ENCODE measurements at places on chromosomes 3 and 15.
A peak's percentile ranks its signal among the peaks of the same experiment; 100 is the strongest.

- no peak for DNase-seq
Measured at GRCh38 chr3:86991482-86991815, 500 bp upstream of the VGLL3 start.

DNA sequence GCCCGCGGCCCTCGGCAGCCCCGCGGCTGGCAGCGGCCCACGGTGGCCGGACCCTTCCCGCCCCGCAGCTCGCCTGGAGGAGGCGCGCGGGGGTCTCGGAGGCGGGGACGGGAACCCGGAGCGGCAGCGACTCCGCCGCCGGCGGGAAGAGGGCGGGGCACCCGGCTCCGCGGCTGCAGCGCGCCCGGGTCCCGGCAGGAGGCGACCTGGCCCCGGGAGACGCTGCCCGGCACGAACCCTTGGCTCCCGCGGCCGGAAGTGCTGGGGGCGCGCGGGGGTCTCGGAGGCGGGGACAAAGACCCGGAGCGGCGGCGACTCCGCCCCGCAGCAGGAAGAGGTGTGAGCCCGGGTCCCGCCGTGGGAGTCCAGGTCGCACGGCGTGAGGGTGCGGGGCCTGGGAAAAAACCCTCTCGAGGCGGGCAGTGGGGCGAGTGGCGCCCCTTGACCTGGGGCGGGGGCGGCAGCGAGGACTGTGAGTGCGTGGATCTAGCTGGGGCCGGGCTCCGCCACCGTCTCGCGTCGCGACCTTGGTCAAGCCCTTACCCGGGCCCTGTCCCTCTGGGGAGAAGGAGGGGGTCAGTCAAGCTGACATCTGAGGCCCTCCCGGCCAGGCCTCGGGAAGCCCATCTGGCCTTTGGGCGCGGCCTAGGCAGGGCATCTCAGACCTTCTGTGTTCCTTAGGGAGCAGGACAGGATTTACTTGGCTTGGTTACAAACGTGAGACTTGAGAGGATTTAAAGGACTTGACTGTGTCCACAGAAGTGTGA is at the start of gene CIB2:
CIB2 (minus strand) TSS at position 151 of the 767 bp plus-strand sequence. CDS start 230 bp downstream, outside the sequence.
- peak; percentile 85 for DNase-seq

DNA sequence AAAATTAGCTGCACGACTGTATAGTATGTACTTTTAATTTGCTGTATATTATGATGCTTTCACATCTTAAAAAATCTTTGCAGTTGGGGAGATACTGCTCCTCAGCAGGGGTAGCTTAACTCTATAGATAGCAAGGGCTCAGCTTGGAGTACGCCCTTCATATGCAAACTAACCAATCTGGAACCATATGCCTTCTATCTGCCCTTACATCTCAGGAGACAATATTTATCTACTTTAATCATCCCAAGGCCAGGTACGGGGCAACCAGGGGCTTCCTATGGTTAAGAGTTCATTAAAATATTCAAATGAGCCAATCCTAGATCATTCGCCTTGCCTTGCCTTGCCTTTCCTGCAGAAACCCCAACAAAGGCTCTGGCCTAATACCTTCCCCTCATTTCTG is 204.1 kb upstream of the ZBTB20 start:
- no peak for DNase-seq

DNA sequence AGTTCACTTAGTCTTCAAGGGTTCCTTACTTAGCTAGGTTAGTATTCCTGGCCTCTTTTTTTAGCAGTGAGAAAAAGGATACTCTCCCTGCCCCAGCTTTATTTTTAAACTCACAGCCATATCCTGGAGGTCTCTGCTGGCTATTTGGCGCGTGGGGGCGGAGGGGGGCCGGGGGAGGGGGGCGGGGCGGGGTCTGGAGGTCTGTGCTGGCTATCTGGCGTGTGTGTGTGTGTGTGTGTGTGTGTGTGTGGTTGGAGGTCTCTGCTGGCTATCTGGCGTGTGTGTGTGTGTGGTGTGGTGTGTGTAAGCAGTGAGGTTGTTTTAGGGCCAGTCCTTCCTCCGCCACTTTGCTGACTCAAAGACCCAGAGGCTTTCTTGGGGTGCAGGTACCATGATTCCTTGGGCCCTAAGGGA is 579 bp upstream of the PLAAT1 start:
- DNase-seq = no peak

DNA sequence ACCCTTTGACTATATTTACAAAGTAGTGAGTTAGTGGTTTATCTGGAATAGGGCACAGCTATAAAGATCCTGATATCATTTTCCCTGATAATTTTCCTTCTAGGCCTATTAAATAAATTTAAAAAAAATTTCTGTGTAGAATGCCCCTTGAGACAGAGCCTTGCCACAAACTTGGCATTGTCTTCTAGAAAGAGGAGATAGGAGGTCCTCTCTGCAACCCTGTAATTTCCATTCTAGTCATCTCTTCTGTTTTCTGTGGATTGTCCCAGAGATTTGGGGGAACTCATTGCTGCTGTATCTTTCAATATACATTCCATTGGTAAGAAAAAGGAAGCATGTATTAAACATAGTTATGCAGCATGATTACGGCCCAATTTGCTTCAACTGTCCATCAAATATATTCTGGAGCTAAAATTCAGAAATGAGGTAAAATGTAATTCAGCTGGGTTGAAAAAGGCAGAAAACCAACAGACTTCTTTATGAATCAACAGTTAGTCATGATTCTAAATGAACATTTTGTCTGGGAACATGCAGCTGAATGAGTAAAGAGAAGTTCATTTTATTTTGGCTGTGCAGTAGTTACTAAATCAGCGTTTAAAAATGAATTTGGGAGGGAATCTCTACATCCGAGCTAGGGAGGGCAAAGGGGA is 401.1 kb downstream of the NAALADL2 start:
- DNase-seq = no peak

- no peak for DNase-seq
Measured at GRCh38 chr15:86060674-86061073, 19.0 kb upstream of the AGBL1 start.

- DNase-seq = no peak
Measured at GRCh38 chr3:127719369-127719768, 46.6 kb downstream of the ABTB1 start.

- no peak for DNase-seq
Measured at GRCh38 chr3:107432013-107432515, 54.8 kb downstream of the CCDC54 start.

GRCh38 chr3:74693251-74693650 is 78.8 kb upstream of the CNTN3 start:
- DNase-seq = no peak

- DNase-seq = no peak
Measured at GRCh38 chr3:9613056-9613748, 36.1 kb upstream of the MTMR14 start.

- DNase-seq = no peak
Measured at GRCh38 chr15:33443708-33444107, 132.9 kb downstream of the RYR3 start.

DNA sequence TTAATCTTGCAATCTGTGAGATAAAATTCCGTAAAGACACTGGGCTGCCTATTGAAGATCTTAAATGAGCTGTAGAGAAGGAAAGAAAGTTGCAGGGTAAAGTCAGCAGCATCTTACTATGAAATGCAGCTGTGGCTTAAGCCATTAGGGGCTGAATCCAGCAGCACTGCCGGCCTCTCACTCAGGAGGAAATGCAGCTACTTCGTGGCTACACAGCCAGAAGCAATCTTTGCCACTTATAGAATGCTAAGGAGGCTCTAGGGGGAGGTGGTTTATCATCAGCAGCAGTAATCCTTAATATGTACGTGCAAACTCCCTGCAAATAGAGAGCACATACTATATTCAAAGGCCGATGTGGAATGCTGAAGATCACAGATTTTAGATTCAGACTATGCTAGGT is 19.1 kb upstream of the MCTP2 start:
- no peak for DNase-seq

DNA sequence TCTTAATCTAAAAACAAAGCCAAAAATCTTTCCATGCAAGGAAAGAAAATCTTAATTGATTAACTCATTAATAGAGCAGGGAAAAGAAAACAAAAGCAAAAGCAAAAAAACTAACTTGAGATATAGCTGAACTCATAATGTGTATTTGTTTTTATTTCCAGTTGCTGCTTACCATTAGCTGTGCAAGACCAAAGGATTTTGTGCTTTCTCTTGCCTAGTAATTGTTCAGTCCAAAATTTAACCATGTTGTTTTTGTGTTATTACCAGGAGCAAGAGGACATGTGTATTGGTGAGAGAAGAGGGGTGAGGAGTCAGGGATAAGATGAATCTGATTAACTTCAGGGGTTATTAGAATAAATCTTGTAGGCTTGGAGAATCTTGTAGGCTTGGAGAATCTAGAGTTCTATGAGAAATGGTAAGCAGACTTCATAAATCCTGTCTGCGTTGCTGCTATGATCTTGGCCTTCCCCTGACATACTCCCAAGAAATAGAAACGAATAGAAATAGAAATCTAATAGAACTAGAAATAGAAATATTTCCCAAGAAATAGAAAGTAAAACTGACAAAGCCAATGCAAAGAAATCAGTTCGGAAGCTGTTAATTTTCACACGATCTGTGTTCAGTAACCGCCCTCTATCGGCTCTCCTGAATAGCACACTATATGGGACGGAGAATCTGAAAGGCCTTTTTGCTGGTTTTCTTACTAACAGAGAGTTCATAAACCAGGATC is 72.6 kb upstream of the TNFSF10 start:
- peak; percentile 24 for DNase-seq

GRCh38 chr3:90015688-90016356 is 908.4 kb downstream of the EPHA3 start:
- no peak for DNase-seq

DNA sequence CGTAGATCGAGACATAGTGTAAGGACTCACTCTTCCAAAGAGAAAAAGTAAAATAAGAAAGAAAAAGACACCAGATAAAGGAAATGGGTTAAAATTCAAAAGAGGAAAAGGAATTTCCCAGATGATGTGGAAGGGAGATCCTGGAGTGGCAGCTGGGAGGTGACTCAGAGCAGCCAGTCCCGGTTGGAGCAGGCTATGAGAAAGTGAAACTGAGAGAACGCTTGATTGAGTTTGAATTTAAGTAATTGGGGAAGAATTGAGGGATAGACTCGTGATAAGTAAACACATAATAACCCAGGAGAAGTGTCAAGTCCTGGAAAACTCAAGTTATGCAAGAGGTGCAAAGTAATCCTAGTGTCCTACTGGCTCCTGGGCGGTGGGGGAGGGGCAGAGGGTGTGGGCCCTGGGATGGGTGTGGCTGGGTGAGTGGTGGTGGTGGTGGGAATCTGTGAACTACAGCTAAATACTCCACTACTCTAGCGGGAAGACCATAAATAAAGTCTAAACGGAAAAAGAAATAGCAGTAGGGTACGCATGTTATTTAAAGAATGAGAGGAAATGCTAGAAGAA is 1.2 kb downstream of the PRR20G start:
- no peak for DNase-seq

DNA sequence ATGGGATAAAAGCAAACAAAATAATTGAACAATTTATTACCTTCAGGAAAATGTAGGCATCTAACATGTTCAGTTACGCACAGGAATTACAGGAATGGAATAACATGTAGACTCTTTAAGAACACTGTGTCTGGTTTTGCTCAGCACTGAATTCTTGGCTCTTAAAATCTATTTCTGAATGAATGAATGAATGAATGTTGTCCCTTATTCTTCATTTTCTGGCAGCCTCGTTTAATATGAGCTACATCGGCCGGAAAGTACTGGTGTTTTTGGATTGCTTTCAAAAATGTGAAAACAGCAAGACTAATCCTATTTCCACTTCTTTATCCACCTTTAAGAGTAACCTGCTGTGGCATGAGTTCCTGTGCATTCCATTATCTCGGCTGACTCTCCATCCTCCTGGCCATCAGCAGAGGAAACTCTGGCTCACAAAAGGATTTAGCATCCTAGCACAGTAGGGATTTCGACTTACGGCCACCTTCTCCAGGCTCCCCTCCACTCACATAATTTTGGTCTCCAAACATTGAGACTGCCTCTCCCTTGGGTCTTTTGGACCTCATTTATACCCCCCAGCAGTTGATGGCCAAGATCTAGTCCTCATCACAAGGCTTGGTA is 145.3 kb downstream of the FOXP1 start:
- no peak for DNase-seq

- peak; percentile 94 for DNase-seq
Measured at GRCh38 chr15:74873036-74873755, at the start of gene SCAMP2. TSS of gene SCAMP2 (minus strand) at chr15:74873365. CDS start at chr15:74873255, 110 bp downstream.

GRCh38 chr3:186772281-186772694 is 11.1 kb upstream of the EIF4A2 start:
- no peak for DNase-seq

GRCh38 chr3:37888421-37888820 is 26.7 kb downstream of the CTDSPL start:
- no peak for DNase-seq

DNA sequence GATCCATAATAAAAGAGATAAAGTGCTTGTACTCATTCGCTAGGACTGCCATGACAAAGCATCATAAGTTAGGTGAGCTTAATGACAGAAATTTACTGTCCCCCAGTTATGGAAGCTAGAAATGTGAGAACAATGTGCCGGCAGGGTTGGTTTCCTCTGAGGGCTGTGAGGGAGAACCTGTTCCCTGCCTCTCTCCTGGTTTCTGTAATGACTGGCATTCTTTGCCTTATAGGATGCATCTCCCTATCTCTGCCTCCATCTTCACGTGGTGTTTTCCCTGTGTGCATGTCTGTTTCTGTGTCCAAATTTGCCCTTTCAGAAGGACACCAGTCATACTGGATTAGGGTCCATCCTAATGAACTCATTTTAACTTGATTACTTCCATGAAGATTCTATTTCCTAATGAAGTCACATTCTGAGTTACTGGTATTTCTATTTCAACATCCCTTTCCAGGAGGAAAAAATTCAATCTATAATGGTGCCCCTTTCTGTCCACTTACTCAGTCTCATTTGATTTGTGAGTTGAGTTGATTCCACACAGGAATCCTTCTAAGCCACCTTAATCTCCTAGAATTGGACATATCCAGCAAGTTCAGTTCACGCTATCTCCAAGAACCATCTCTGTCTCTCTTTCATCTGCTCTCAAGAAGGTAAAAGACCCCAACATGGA is 71.2 kb upstream of the LIPC start:
- no peak for DNase-seq

DNA sequence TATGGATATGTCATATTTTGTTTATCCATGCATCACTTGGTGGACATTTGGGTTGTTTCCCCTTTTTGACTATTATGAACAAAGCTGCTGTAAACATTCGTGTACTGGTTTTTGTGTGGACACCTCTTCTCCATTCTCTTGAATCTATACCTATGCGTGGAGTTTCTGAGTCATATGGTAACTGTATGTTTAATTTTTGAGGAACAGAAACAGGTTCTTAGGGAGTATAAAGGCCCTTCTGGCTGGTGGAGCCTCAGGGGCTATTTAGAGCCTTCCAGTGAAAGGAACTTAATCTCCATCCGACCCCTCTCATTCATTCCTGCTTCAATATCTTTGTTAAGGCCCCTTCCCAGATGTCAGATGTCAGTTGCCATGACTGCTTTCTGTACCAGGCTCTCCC is 14.1 kb upstream of the CTXND1 start:
- DNase-seq = peak; percentile 23

- no peak for DNase-seq
Measured at GRCh38 chr3:45642731-45643152, 46.5 kb upstream of the SACM1L start.

DNA sequence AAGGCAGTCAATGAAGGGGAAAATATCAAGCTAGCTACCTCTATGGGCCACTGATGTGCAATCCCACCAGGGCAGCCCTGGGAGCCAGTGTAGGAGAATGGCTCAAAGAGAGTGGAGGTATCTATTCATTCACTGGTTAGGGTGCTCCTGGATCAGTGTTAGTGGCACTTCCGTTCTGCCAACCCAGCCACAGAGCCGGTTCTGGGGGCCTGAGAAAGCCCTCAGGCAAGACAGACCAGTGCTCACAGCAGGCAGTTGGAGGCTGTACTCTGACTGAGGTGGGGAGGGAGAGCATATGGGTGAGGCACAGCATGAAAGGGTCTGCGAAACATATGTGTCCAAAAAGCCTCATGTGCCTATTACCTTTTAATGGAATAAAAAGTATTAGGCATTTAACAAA is 109.3 kb downstream of the KCNMB2 start:
- no peak for DNase-seq

GRCh38 chr3:133466531-133467386 is 66.9 kb downstream of the BFSP2 start:
- peak; percentile 77 for DNase-seq

Measured in GM06990 (cell line).